Mesenchymal stem cell (in vitro differentiated cells and primary cell): ENCODE measurements at places on chromosomes 1 and 21.

DNA sequence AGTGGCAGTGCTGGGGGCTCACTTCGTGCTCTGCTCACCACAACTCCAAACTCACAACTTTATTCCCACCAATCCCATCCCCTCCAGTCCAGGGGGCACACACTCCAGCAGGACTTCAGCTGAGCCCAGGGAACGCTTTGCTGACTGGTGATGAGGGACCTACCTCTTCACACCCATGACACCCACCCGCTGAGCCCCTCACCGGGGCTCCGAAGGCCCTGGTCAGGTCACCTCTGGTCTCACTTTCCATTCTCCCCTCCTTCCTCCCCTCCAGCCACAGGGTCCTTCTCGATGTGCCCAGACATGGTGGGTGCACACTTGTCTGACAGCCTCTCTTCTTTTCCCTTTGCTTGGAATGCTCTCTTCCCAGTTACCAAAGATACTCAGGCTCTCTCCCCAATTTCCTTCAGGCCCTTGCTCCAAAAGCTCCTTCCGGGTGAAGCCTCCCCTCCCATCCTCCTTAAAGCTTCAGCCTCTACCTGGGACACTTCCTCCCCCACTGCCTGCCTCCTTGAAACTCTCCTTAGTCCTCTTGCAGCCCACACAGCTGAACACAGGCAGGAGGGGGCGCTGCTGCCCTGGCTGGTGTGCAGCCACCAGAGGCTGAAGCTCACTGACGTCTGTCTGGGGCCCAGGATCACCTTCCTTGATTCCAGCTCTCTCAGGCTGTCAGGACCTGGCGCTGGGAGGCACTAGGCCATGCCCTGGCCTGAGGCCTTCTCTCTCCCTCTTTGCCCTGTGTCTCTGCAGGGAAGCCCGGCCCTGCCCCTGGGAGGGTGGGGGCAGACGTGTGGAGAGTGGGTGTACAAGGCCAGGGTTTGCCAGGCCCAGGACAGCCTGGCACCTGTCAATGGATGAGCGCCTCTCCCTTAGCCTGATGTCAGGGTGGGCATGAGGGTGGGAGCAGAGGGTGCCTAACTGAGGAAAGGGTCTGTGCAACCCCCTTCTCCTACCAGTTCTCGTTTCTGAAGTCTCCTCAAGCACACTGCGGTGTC, 1.6 kb downstream of the KCNE1 start:
- no peak overlapping the region for H3K4me3 ChIP-seq
- DNase-seq = peak; percentile 78
- peaks cover 3% of the 10 kb centered on the region for H3K36me3 ChIP-seq
- H3K27me3 ChIP-seq = no peaks in the 10 kb centered on the region
- H3K27ac ChIP-seq = no peak overlapping the region

DNA sequence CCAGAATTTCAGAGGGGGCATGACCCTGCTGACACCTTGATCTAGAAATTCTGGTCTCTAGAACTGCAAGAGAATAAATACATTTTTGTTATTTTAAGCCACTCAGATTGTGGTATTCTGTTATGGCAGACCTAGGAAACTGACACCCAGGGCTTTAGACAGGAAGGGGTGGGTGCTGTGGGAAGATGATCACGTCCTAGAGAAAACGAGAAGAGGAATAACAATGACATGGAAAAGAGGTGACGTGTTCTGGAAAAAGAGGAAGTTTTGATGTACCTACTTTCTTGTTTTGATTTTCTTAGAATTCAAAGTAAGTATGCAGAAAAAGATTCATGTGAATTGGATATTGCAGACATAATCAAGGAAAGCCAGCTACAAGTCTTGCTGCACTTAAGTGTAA, 232.9 kb upstream of the RUNX1 start:
- no peak overlapping the region for H3K4me3 ChIP-seq
- no peaks in the 10 kb centered on the region for H3K27me3 ChIP-seq
- peaks cover 1% of the 10 kb centered on the region for H3K4me1 ChIP-seq
- no peaks in the 10 kb centered on the region for H3K36me3 ChIP-seq
- no peak for DNase-seq

GRCh38 chr1:183472488-183473216, at the start of gene SMG7:
Gene SMG7 (plus strand): TSS chr1:183472499. CDS start chr1:183472621, 122 bp downstream.
- peak within 1 kb of the TSS; percentile 100 for H3K4me3 ChIP-seq
- peaks cover 4% of the 10 kb centered on the region for H3K4me1 ChIP-seq
- peak within 1 kb of the TSS; percentile 97 for H3K27ac ChIP-seq
- H3K36me3 ChIP-seq = peaks cover 4% of the 10 kb centered on the region

- no peak overlapping the region for H3K27ac ChIP-seq
- H3K27me3 ChIP-seq = no peaks in the 10 kb centered on the region
- H3K36me3 ChIP-seq = no peaks in the 10 kb centered on the region
- peaks cover 7% of the 10 kb centered on the region for H3K4me1 ChIP-seq
Observed at GRCh38 chr1:244339776-244340175, 111.9 kb downstream of the ADSS2 start.

- H3K36me3 ChIP-seq = no peaks in the 10 kb centered on the region
- H3K4me3 ChIP-seq = no peak overlapping the region
- no peak overlapping the region for H3K27ac ChIP-seq
- H3K4me1 ChIP-seq = peaks cover 1% of the 10 kb centered on the region
- H3K27me3 ChIP-seq = no peaks in the 10 kb centered on the region
Observed at GRCh38 chr1:61287014-61287413, 204.7 kb downstream of the NFIA start.

DNA sequence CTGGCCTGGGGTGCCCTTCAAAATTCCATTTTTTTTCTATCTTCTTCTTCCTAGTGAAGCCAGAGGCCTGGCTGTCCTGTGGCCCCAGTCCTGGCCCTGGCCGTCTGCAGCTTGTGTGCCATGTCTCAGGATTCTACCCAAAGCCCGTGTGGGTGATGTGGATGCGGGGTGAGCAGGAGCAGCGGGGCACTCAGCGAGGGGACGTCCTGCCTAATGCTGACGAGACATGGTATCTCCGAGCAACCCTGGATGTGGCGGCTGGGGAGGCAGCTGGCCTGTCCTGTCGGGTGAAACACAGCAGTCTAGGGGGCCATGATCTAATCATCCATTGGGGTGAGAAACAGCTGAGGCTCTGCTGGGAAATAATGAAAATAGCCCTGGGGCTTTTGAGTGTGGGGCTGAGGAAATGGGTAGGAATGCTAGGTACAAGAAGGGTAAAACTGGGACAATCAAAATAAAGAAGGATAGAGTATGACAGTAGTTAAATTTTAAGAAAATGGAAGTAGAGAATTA, 2.1 kb downstream of the CD1E start:
- no peak overlapping the region for H3K27ac ChIP-seq
- DNase-seq = no peak
- no peaks in the 10 kb centered on the region for H3K36me3 ChIP-seq
- H3K27me3 ChIP-seq = no peaks in the 10 kb centered on the region
- no peak overlapping the region for H3K4me3 ChIP-seq

GRCh38 chr1:53545663-53546408, 86.6 kb downstream of the DMRTB1 start:
- H3K36me3 ChIP-seq = no peaks in the 10 kb centered on the region
- no peak overlapping the region for H3K4me3 ChIP-seq
- DNase-seq = no peak
- peaks cover 45% of the 10 kb centered on the region for H3K4me1 ChIP-seq
- H3K27ac ChIP-seq = no peak overlapping the region

DNA sequence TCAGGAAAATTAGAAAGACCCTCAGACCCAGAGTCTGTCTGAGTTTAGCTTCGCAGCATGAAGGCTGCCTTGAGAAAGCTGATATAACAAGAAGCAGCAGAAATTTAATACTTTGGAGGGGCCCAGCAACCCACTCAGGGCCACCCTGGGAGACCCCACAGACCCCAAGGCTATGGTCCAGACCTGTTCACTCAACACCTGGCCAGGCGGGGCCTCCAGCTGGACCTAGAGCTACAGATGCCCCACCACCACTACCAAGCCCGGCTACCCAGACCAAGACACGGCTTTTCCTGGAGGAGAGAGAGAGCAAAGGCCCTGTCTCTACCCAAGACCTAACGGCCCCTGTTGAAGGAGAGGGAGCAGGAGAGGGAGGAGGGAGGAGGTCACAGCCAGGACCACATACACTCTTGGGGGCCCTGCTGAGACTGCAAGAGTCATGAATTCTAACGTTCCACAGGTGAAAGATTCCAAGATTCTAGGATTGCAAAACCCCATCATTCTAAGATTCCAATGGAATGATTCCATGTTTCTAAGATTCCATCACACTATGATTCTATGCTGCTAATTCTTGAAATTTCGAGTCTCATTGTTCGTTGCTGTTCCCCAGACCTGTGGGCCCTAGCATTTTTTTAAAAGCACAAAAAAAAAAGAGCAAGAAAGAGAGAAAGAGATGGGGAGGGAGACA, 53.2 kb downstream of the LACTBL1 start:
- peaks cover 37% of the 10 kb centered on the region for H3K27me3 ChIP-seq
- peak overlapping the region; percentile 88 for H3K27ac ChIP-seq
- no peak overlapping the region for H3K4me3 ChIP-seq
- peaks cover 26% of the 10 kb centered on the region for H3K4me1 ChIP-seq

GRCh38 chr1:87685311-87686135, 356.8 kb downstream of the LMO4 start:
- H3K27me3 ChIP-seq = no peaks in the 10 kb centered on the region
- H3K27ac ChIP-seq = no peak overlapping the region
- H3K36me3 ChIP-seq = no peaks in the 10 kb centered on the region
- DNase-seq = peak; percentile 37
- H3K4me3 ChIP-seq = no peak overlapping the region

DNA sequence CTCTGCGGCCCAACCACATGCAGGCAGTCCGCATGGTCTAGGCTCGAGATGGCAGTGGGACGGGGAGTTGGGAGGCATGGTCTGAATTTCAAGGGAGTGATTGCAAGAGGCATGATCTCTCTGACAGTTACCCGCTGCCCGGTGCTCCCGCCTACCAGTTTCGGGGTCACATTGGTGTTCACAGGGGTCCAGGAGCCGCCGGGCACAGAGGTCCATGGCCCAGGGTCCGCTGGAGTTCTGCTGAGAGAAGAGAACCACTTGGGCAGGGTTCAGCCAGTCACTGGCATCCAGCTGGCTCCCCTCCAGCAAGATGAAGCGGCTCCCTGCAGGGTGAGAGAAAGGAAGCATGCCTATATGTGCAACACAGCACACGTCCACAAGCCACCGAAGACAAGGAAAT, 141.3 kb downstream of the ASTN1 start:
- H3K4me1 ChIP-seq = no peaks in the 10 kb centered on the region
- no peaks in the 10 kb centered on the region for H3K36me3 ChIP-seq
- H3K27me3 ChIP-seq = no peaks in the 10 kb centered on the region
- no peak overlapping the region for H3K27ac ChIP-seq

DNA sequence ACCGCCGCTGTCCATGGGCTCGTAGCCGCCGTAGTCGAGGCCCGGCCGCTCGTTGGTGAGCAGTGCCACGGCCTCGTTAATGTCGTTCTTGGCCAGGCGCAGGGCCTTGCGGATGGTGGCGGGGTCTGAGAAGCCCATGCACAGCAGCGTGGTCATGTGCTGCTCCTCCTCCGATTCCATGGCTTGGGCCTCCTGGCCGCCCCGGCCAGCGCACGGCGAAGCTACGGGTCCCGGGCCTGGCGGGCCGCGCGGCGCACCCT, 300 bp downstream of the USP24 start:
- peak; percentile 64 for DNase-seq
- H3K4me3 ChIP-seq = peak overlapping the region; percentile 95
- peaks cover 4% of the 10 kb centered on the region for H3K4me1 ChIP-seq
- H3K27me3 ChIP-seq = no peaks in the 10 kb centered on the region
- no peaks in the 10 kb centered on the region for H3K36me3 ChIP-seq
- peak overlapping the region; percentile 80 for H3K27ac ChIP-seq
